NCI-H2171 (cell line): ENCODE measurements at places on chromosomes 3 and 15.
A peak's percentile ranks its signal among the peaks of the same experiment; 100 is the strongest.

GRCh38 chr3:140521751-140522445 lies 156.0 kb upstream of the TRIM42 start:
- DNase-seq, result no peak

DNA sequence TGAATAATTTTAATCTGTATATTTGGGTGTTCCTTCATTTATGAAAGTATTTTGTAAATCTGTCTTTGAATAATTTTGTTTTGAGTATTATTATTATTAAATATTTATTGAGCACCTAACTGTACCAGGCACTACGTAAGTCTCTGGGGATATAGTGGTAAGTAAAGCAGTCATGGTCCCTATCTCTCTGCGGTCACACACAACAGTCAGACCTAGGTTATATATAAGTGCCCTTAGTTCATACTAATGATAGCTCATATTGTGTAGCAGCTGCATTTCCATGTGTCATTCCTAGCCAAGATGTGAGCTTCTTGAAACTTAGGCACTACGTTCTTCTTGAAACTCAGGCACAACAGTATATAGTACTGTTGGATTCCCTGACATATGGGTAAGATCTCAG lies 12.4 kb downstream of the NKTR start:
- no peak for DNase-seq

DNA sequence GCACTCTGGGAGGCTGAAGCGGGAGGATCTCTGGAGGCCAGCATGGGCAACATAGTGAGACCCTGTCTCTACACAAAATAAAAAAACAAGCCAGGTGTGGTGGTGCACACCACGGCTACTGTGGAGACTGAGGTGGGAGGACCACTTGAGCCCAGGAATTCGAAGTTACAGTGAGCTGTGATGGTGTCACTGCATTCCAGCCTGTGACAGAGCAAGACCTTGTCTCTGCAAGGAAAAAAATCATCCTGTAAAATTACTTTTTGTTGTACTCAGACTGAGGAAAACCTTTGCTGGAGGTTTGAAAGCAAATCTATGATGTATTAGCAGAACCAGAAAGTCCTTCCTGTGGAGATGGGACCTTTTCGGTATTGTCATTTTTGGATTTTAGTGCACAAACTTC lies 63.3 kb downstream of the ATP1B3 start:
- no peak for DNase-seq

DNA sequence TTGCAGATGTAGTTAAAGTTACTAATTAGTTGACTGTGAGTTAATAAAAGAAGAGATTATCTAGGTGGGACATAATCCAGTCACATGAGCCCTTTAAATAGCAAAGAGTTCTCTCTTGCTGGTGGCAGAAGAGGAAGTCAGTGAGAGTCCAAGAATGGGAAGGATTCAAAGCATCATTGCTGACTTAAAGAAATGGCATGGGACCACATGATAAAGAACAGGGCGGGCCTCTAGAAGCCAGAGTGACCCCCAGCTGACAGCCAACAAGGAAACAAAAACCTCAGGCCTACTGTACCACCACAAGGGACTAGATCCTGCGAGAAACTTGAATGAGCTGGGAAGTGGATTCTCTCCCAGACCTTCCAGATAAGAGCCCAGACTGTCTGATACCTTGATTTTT lies 447.2 kb upstream of the CCDC54 start:
- no peak for DNase-seq

- no peak for DNase-seq
These were observed 82.3 kb downstream of the LRTM1 start for GRCh38 chr3:54845551-54845950.

DNA sequence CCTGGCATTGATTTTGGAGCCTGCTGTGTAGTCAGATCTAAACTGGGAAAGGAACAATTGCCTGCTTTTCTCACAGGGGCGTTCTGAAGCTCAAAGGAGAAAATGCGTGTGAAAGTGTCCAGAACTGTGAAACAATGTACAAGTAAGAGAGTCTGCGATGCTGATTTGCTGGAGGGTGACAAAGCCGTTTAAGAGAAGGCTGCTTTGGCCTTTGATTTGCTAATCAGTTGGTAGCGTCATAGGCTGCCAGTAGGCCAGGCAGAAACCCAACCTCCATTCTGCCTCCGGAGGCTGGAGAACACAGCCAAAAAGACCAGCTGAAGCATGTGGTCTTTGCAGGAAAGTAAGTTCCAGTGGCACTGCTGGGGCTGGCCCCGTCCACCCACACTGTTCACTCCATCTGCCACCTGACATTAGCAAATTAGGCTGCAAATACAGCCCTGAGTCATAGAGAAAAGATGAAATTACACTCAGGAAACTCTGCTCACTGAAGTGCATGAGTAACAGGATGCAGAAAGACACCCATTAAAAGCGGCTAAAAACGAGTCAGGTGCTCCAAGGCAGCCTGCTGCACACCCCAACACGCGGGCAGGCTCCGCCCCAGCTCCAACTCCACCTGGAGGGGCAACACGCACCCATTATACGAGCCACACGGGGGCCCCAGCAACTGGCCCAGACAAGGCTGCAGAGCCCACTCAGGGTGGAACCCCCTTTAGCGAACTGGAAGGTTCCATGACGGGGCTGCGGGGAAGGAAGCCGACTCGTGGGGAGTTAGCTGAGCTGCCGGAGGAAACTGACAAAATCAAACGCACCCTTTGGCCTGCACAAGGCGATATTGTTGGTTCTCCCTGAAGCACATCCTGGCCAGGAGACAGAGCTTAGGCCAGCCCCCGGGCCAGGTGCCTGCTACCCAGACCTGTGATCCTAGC lies 31.6 kb downstream of the ZDHHC19 start:
- peak; percentile 41 for DNase-seq
